NCI-H524 (cell line): ENCODE measurements at places on chromosomes 3 and 15.
A peak's percentile ranks its signal among the peaks of the same experiment; 100 is the strongest.

- no peak for DNase-seq
Measured at GRCh38 chr3:172705170-172705569, 5.7 kb downstream of the NCEH1 start.

- DNase-seq = no peak
Measured at GRCh38 chr3:59436164-59436958, 386.5 kb upstream of the CFAP20DC start.

DNA sequence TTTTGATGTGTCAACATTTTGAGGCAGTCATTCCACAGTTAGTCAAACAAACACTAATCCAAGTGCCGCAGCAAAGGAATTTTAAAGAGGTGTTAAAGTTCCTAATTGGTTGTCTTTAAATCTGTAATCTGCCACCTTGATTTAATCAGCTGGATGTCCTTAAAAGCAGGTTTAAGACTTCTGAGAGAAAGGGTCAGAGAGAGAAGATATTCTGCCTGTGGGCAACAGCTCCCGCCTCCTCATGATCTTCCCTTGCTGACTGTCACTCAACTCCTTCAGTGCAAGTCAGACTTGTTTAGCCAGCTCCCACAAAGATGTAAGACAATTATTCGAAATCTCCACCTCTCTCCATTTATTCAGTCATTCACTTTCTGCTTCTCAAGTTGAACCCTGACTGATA lies 92.6 kb upstream of the MYRIP start:
- no peak for DNase-seq

DNA sequence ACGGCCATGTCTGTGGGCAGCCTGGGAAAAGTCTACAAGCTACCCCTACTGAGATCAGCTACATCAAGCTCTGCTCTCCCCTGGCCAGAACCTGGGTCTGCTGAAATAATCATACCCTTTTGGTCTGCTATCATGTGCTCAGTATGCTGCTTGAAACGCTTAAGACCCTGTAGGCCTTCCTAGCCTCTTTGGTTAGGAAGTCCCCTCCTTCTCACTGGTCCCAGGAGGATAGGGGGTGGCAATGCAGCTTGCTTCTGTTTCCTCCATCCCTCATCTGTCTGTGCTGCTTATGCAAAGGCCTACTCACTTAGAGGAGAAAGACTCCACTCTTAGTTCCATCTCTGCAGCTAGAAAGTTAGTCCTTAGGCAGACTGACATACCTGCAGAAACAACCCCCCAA lies 118.2 kb upstream of the RASGRP1 start:
- no peak for DNase-seq

DNA sequence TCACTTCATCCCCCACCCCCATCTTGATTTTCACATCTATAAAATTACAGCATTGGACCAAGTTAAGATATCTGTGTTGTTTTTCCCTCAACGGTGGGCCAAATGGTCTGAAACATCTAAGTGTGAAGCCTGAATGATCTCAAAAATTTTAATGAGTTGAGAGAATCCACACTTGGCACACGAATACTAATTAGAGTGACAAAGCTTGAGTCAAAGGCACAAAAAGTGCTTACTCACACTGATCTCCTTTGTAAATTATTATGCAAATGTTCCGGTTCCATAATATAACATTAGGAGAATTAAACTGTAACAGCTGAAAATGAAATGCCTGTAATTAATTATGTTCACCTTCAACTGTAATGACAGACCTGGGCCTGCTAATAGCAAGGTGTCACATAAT lies 33.6 kb downstream of the GPR176 start:
- no peak for DNase-seq

DNA sequence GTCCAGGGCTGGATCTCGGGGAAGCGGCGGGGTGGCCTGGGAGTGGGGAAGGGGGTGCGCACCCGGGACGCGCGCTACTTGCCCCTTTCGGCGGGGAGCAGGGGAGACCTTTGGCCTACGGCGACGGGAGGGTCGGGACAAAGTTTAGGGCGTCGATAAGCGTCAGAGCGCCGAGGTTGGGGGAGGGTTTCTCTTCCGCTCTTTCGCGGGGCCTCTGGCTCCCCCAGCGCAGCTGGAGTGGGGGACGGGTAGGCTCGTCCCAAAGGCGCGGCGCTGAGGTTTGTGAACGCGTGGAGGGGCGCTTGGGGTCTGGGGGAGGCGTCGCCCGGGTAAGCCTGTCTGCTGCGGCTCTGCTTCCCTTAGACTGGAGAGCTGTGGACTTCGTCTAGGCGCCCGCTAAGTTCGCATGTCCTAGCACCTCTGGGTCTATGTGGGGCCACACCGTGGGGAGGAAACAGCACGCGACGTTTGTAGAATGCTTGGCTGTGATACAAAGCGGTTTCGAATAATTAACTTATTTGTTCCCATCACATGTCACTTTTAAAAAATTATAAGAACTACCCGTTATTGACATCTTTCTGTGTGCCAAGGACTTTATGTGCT lies 527 bp downstream of the B2M start:
- peak; percentile 50 for DNase-seq

DNA sequence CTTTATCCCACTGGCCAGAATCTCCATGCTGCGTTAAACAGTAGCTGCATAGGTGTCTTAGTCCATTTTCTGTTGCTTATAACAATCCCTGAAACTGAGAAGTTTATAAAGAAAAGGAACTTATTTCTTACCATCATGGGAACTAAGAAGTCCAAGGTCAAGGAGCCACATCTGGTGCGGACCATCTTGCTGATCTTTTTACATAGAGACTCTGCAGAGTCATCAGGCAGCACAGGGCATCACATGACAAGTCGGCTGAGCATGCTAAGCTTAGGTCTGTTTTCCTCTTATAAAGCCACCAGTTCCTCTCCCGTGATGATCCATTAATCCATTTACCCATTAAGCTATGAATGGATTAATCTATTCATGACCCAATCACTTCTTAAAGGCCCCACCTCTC lies 22.4 kb upstream of the FAM174B start:
- peak; percentile 62 for DNase-seq

- peak; percentile 53 for DNase-seq
Measured at GRCh38 chr3:11803977-11804892, 42.5 kb downstream of the TAMM41 start.

GRCh38 chr15:67534360-67534759 lies 8.1 kb upstream of the MAP2K5 start:
- no peak for DNase-seq

DNA sequence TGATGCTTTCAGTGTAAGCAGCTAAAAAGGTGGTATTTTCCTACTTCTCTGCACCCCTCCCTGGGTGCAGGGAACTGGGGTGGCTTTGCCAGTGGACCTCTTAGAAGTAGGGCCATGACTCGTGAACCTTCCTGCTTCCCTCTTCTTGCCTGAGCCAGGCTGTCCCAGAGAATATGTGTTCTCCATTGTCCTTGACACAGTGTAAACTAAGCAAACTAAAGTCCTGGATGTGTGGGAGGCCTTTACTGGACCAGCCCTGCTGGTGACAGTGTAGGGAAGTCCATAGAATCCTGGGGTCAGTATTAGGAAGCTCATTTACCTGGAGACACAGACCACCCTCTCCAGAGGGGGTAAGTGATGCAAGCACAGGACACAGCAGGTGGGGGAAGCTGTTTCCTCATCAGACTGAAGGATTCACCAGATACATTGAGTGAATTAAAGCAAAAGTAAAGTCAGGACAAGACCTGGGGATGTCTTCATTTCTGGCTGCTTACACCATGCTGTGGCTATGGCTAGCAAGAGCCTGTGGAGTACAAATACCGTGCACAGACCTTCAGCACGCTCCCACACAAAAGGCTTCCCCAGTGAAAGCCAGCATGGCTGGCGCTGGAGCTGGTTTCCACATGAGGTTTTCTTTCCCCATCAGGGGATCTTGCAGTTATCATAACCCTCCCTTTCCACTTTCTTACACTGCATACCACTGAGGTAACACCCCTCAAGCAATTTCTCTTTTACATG lies 64.8 kb upstream of the LPP start:
- no peak for DNase-seq

DNA sequence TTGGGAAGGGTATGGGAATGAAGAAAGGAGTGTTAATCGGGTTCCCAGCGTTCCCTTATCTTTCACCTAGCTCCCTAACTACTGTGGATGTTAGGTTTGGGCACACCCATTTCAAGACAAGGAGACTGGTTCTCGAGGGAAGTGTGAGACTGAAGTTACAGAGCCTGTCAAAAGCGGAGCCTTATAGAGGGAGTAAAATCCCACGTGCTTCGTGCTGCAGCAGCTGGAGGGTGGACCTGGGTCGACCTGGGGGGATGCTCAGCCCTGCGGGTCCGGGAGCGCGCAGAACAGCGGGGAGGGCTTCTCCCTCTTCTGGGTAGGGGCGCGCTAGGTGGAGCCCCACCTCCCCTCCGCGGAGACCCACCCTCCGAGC lies 314 bp upstream of the TMED3 start:
- DNase-seq = no peak

- no peak for DNase-seq
Measured at GRCh38 chr15:67085818-67086636, 20.6 kb downstream of the SMAD3 start.

- no peak for DNase-seq
Measured at GRCh38 chr15:25543196-25543595, 104.4 kb upstream of the UBE3A start.

DNA sequence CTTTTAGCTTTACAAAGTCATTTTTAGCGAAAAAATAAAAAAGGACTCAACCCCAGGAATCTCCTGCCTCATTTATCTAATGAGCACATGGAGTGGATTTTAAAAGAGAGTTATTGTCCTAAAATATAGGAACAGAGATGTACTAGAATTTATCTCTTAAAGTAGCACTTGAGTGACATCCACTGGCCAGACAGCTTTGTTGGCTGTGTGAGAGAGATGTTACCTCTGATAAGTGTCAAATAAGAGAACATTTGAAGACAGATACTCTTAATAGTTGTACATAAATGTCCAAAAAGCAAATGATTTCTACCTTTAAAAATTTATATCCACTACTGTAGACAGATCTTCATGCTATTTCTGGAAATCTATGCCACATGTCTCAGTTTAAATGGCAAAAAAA lies 12.3 kb upstream of the MFSD1 start:
- peak; percentile 33 for DNase-seq

GRCh38 chr15:68218331-68218730 lies 11.2 kb downstream of the CLN6 start:
- DNase-seq = no peak

- peak; percentile 82 for DNase-seq
Measured at GRCh38 chr3:152301745-152302181, 33.0 kb downstream of the MBNL1 start.

DNA sequence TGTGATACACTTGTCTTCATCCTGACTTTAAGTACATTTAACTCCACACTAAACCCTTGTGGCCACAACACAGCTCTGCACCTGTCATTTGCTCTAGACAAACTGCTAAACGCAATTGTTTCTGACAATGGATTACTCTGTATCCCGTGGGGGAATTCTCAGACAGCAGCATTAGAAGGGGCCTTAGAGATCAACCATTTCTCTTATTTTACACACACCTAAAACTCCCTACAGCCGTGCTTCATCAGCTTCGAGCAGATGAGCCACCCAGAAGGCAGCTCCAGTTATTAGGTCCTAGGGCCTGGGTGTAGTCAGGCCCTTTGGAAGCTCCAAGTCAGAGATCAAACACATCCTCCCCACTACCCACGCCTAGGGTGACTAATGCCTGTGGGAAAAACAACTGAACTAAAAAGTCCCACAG lies 1.3 kb upstream of the IL12A start:
- DNase-seq = peak; percentile 28

- no peak for DNase-seq
Measured at GRCh38 chr3:33544126-33544525, 103.9 kb upstream of the UBP1 start.

GRCh38 chr3:37174532-37175126 lies at the start of gene LRRFIP2:
TSS of gene LRRFIP2 (minus strand) at chr3:37174582. CDS start at chr3:37148983, 25,599 bp downstream.
- DNase-seq = no peak

GRCh38 chr3:111751961-111752360 lies 107.1 kb upstream of the PHLDB2 start:
- DNase-seq = peak; percentile 49

GRCh38 chr3:43294975-43295374 lies 8.6 kb downstream of the SNRK start:
- no peak for DNase-seq

GRCh38 chr3:27322634-27323033 lies 46.5 kb downstream of the NEK10 start:
- DNase-seq = no peak

DNA sequence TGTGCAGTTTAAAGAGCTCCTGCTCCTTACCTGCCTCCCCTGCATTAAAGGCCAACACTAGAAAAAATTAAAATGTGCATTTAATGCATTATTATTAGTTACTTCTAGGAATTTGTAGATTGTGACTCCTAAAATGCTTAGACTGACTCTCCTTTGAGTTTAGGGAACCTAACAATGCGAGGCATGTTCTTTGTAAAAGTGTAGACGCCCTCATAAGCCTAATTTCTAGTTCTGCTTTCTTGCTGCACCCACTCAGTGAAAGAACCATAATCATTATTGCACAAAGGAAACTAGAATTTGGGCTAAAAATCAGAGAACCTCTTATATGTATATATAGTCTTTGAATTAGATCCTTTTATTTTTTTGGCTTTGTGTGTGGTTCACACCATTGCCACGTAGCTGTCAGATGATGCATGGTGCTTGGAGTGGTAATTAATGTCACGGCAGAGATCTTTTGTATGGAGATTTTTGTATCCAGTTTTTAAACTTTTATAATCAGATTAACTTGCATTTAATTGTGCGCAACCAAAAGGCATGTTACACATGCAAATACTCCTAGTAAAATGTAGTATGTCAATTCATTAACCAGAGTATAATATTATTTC lies 710 bp downstream of the ABHD10 start:
- no peak for DNase-seq

DNA sequence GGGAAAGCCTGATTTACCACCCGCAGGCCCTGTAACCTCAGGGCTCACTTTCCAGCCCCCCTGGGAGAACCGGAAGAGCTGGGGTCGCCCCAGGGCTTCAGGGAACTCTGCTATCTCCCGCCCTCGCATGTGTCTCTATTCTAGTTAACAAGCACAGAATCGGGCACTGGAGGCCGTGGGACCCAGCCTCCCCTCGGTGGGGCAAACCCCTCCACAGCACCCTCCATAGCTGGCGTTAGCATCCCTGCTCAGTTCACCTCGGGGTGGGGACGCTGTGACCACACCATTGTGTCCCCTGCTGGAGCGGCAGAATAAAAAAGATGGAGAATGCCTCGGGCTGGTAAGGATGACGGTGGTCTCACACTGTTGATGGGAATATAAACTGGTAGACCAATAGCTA lies 3.5 kb upstream of the LRRC15 start:
- DNase-seq = no peak

DNA sequence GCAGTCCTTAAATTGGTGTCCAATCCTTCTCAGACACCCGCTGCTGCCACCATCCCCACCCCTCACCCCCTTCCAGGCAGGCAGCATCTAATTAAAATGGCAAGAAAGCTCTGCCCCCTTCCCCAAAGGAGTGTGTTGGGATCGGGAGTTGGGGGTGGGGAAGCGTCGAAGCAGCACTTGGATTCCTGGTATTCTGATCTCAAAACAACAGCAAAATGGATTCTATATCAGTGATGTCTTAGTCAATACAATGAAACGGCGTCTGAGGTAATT lies 1.4 kb downstream of the TNIK start:
- DNase-seq = no peak

GRCh38 chr3:182479419-182480336 lies 313.6 kb upstream of the ATP11B start:
- no peak for DNase-seq

GRCh38 chr15:58771621-58772250 lies 634 bp downstream of the MINDY2 start:
- DNase-seq = peak; percentile 80
